Activated T-cell treated with anti-CD3 and anti-CD28 coated beads, Interleukin-2, amount 50 U/mL, for 24 hours (primary cell): ENCODE measurements at places on chromosomes 2 and 18.
A peak's percentile ranks its signal among the peaks of the same experiment; 100 is the strongest.

GRCh38 chr2:69196327-69197117, 183.5 kb downstream of the ANTXR1 start:
- peaks cover 15% of the 10 kb centered on the region for H3K27me3 ChIP-seq
- no peak overlapping the region for H3K27ac ChIP-seq
- H3K4me3 ChIP-seq: no peak overlapping the region
- H3K4me1 ChIP-seq: no peaks in the 10 kb centered on the region

- no peak overlapping the region for H3K27ac ChIP-seq
- peaks cover 4% of the 10 kb centered on the region for H3K4me1 ChIP-seq
- peaks cover 60% of the 10 kb centered on the region for H3K27me3 ChIP-seq
- no peak overlapping the region for H3K4me3 ChIP-seq
- DNase-seq: no peak
- peaks cover 3% of the 10 kb centered on the region for H3K36me3 ChIP-seq
These were observed 2.1 kb downstream of the MLPH start for GRCh38 chr2:237488901-237489860.

GRCh38 chr18:46388286-46388685, 268.7 kb downstream of the LOXHD1 start:
- H3K36me3 ChIP-seq: no peaks in the 10 kb centered on the region
- no peaks in the 10 kb centered on the region for H3K27me3 ChIP-seq
- DNase-seq: no peak
- no peak overlapping the region for H3K27ac ChIP-seq
- no peaks in the 10 kb centered on the region for H3K4me1 ChIP-seq

GRCh38 chr2:84317135-84317534, 141.9 kb downstream of the SUCLG1 start:
- H3K4me1 ChIP-seq: no peaks in the 10 kb centered on the region
- DNase-seq: no peak

DNA sequence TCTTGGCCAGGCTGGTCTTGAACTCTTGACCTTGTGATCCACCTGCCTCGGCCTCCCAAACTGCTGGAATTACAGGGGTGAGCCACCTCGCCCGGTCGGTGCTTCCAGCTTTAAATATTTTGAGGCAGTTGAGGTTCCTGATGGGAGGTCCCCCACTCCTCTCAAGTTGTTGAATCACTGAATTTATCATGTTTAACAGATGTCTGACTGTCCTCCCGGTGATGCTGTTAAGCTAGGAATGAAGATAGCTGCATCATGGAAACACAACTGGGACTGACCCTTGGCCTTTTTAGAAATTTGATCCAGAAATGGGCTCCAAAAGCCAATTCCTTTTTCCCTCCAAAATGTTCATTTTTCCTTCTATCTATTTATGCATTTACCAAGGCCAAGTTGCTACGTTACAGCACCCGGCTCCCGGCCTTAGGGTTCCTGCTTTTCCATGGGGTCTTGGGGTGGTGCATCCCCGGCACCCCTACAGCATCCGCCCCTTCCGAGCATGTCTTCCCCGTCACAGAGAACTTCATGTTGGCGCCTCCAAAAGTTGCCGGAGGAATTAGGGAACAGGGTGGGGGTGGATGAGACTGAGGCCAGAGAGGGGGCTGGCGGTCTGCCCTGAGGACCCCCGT, 43.9 kb downstream of the PAX8 start:
- H3K27me3 ChIP-seq: no peaks in the 10 kb centered on the region
- H3K27ac ChIP-seq: peak overlapping the region; percentile 99
- H3K4me1 ChIP-seq: peaks cover 56% of the 10 kb centered on the region
- peak overlapping the region; percentile 95 for H3K4me3 ChIP-seq

- H3K4me3 ChIP-seq: no peak overlapping the region
- DNase-seq: no peak
- no peaks in the 10 kb centered on the region for H3K36me3 ChIP-seq
- no peaks in the 10 kb centered on the region for H3K27me3 ChIP-seq
These were observed 406.6 kb downstream of the NYAP2 start for GRCh38 chr2:225806105-225806504.

DNA sequence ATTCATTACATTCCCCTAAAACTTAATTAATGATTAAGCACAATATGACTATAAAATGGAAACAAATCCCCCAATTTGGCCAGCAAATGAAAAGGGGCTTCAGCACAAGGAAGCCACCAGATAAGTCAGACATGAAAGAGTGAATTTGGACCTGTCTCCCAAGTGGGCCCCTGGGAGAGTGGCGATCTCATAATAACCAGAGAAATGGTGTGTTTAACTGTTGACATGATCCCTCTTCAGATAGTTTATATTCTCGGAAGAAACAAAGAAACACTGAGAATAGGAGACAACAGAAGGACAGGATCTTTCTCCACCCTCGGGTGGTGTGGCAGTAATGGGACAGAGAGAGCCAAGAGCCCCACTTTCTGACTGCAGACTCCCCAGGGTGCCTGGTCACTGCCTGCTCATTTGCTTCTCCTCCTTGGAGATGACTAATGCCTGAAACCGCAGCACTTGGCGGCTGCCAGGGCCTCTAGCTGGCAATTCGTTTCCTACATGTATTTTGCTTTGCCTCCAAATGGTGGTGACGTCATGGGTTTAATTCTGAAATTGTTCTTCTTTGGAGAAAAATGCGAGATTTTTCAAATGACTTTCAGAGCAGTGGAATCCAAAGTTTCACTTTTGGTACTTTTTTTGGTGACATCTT, 46.4 kb upstream of the SPP2 start:
- no peaks in the 10 kb centered on the region for H3K36me3 ChIP-seq
- no peaks in the 10 kb centered on the region for H3K27me3 ChIP-seq
- peaks cover 47% of the 10 kb centered on the region for H3K4me1 ChIP-seq
- H3K4me3 ChIP-seq: no peak overlapping the region
- H3K27ac ChIP-seq: no peak overlapping the region
- no peak for DNase-seq

- peaks cover 10% of the 10 kb centered on the region for H3K36me3 ChIP-seq
- no peaks in the 10 kb centered on the region for H3K27me3 ChIP-seq
- peak overlapping the region; percentile 73 for H3K27ac ChIP-seq
- peaks cover 90% of the 10 kb centered on the region for H3K4me1 ChIP-seq
- no peak overlapping the region for H3K4me3 ChIP-seq
These were observed 75.6 kb downstream of the AAK1 start for GRCh38 chr2:69567909-69568300.

DNA sequence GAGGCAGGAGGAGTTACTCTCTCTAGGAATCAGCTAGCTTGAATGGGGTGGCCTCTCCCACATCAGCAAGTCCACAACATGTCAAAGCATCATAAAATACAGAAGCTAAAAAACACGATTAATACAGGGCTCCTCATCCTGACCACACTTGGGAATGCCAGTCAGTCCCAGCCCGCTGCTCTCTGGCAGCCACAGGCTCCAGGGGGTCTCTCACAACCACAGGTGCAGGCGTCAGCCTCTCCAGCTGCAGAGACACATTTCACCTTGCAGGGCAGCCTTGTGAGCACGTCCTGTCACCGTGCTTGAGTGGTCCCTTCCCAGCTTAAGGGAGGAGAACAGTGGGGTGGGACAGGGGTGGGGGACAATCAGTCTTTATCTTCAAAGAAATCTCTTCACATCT, 137.4 kb upstream of the SH3BP4 start:
- no peaks in the 10 kb centered on the region for H3K4me1 ChIP-seq
- H3K27me3 ChIP-seq: peaks cover 52% of the 10 kb centered on the region
- no peaks in the 10 kb centered on the region for H3K36me3 ChIP-seq
- H3K4me3 ChIP-seq: no peak overlapping the region

DNA sequence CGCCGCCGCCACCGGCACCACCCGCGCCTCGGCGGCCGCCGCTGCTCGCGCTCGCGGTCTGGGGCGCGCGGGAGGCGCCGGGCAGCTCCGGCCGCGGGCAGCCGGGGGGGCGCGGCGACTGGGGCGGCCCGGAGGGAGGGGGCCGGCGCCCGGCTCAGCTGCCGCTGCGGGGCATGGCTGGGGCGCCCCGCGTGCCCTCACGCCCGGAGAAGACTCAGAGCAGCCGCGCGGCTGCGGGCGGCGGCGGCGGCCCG, 295 bp downstream of the GAREM1 start:
- DNase-seq: no peak
- no peaks in the 10 kb centered on the region for H3K36me3 ChIP-seq

GRCh38 chr2:46954951-46955571, 39.5 kb upstream of the MCFD2 start:
- no peak for DNase-seq
- no peak overlapping the region for H3K4me3 ChIP-seq
- no peaks in the 10 kb centered on the region for H3K27me3 ChIP-seq
- H3K36me3 ChIP-seq: peaks cover 94% of the 10 kb centered on the region
- H3K27ac ChIP-seq: peak overlapping the region; percentile 50

DNA sequence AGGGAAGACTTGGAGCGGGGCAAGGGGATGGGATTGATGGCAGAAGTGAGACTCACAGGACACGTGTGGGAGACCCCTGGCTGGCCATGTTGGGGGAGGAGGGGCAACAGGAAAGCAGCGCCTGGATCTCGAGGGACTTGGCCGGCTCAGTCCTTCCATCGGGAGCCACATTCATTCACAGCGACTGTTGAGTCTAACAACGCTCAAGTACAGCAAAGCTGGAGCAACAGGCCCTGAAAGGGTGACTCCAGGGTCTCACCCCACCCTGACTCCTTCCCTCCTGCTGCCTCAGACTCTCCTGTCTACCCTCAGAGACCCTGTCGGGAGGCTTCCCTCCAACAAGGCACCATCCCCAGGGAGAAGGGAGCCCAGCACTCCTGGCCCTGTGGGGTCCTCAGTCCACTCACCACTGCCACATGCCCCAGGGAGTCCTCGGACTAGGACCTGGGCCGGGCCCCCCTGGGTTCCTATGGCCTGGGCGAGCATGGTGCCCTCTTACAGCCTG, 14.8 kb upstream of the ALPI start:
- no peak overlapping the region for H3K4me3 ChIP-seq
- no peak overlapping the region for H3K27ac ChIP-seq
- peaks cover 5% of the 10 kb centered on the region for H3K27me3 ChIP-seq
- no peak for DNase-seq

GRCh38 chr2:54903736-54904554, 146.3 kb downstream of the RTN4 start:
- H3K4me3 ChIP-seq: no peak overlapping the region
- peaks cover 19% of the 10 kb centered on the region for H3K4me1 ChIP-seq
- H3K27ac ChIP-seq: peak overlapping the region; percentile 67
- H3K27me3 ChIP-seq: no peaks in the 10 kb centered on the region
- DNase-seq: peak; percentile 57
- no peaks in the 10 kb centered on the region for H3K36me3 ChIP-seq

- peaks cover 64% of the 10 kb centered on the region for H3K4me1 ChIP-seq
- H3K4me3 ChIP-seq: peak overlapping the region; percentile 99
- H3K27ac ChIP-seq: peak overlapping the region; percentile 98
- DNase-seq: no peak
- H3K27me3 ChIP-seq: no peaks in the 10 kb centered on the region
These were observed 319 bp downstream of the ZSCAN30 start for GRCh38 chr18:35289727-35290093.

DNA sequence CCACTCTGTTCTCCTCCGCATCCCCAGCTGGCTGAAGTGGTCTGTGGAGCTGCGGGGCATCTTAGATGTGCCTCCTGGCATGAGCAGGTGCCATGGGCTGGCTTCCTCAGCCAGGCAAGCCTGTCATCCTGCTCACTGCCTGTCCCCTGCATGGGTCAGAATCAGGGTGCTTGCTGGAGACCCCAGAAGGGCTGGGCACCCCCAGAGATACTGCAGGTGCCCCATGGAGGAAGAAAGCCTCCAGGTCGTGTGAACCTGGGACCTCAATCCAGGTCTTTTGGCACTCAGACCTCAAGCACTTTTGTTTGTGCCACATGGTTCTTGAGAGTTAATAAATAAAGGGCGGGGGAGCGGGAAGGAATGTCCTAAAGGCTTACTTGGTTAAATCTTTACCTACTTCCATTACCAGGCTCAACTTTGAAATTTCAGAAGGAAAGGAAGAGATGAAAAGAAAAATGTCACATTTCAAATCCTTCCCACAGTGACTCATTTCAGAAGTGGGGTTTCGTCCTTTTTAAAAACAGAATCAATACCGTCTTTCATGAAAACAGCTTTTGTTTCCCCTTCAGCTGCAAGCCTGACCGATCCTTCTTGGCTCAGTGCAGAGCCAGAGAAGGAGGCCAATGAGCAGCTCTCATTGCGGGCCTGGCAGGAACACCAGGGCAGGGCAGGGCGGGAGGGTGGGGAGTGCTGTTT, 69.9 kb downstream of the RHOB start:
- no peak overlapping the region for H3K4me3 ChIP-seq
- H3K36me3 ChIP-seq: no peaks in the 10 kb centered on the region
- H3K27me3 ChIP-seq: no peaks in the 10 kb centered on the region
- peaks cover 4% of the 10 kb centered on the region for H3K4me1 ChIP-seq
- H3K27ac ChIP-seq: no peak overlapping the region

DNA sequence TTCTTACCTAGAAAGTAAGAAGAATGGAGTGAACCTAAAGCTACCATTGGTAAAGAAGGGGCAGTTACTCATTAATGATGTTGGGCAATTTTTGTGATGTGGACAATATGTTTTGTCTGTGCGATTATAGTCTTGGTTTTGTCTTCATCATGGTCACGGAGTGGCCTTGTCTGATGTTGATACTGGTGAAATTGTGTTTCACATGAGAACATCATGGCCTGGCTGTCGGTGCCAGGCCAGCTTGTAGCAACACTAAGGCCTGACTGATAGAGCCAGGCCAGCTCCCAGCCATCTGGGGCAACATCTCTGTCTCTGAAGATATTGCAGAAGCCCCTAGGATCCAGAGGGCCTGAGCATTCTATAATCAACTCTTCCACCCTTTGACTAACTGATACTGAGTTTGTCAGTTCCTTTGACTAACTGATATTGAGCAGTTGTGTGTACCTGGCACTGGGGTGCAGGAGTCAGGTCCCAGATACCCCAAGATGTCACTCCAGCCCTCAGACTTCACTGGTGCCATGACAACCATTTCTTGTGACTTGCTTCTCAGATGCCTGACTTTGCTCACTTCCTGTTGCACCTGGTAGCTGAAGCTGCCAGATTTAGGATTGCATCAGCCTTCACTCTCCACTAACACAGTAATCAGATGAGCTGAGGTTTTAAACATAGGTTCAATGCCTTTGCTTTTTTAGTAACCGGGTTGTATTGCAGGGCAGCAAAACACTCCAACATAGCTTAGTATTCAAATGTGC, 62.5 kb downstream of the RPIA start:
- DNase-seq: no peak
- peaks cover 96% of the 10 kb centered on the region for H3K36me3 ChIP-seq
- peak overlapping the region; percentile 90 for H3K27ac ChIP-seq

DNA sequence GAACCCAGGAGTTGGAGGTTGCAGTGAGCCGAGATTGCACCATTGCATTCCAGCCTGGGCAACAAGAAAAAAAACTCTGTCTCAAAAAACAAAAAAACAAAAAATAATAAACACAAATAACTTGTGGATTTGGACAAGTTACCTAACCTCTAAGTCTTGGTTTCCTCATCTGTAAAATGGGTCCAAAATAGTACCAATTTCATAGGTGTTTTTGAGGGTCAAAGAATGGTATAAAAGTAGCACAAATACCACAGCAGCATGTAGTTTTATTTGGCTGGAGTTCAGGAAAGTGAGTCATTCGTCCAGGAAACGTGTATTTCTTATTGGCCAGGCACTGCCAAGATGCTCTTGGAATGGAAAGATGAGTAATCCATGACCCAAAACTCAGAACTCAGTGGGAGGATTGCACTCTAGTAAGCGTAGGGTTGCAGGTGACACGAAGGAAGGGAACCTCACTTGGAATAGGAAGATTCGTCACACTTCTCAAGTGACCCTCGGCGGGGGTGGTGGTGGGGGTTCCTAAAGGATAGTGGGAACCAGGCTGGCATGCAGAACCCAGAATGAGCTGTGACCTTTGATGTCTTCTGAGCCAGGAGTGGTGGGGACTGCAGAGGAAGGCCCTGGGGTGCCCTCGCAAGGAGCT, 24.4 kb downstream of the GRHL1 start:
- H3K36me3 ChIP-seq: no peaks in the 10 kb centered on the region
- peaks cover 66% of the 10 kb centered on the region for H3K4me1 ChIP-seq
- H3K4me3 ChIP-seq: no peak overlapping the region
- peak overlapping the region; percentile 73 for H3K27ac ChIP-seq
- peak; percentile 49 for DNase-seq
